ENCODE measurements at places on chromosomes 1 and 21. TPM values are rescaled to one million over a fixed set of nuclear protein-coding genes. Genes with fewer than 3 reads are reported as not detected.

DNA sequence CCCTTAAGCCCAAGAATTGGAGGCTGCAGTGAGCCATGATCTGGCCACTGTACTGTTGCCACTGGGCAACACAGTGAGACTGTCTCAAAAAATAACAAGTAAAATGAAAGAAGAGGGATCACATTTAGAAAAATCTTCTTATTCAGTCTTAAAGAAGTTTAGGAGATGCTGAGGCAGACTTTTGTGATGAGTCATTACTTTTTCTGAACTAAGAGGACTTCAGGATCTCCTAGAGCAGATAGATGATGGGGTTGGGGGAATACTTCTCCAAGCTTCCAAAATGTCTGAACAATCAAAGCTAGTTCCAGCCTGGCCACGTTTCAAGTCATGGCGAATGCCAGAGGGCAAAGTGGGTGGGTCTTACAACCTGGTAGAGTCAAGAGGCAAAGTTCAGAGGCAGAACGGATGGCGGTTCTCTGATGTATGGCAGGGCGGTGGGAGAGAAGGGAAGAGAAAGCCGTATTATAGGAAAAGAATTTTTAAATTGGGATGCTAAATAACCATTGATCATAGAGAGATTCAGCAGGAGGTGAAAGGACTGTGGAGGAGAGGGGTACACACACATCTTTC, 2.1 kb upstream of the CIART start:
- no peak for DNase-seq

GRCh38 chr21:32200029-32200428, 78.8 kb downstream of the MIS18A start:
- no peak for DNase-seq

DNA sequence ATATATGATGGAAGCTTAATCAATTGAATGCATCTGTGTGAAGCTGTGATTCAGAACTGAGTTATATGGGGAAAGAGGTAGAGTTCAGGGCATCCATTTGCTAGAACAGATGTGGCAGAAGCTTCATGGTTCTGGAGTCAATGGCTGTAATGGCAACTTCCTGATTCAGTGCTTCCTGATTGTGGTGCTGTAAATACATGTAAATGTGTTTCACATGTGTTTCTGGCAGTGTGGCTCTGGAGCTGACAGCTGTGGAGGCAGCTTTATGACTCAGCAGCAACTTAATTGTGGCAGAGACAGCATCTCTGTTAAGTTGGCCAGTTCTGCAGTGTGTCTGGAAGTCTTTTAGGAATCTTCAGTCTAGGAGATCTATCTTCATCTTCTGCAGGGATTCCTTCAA, 226.6 kb upstream of the ZRANB2 start:
- no peak for DNase-seq

DNA sequence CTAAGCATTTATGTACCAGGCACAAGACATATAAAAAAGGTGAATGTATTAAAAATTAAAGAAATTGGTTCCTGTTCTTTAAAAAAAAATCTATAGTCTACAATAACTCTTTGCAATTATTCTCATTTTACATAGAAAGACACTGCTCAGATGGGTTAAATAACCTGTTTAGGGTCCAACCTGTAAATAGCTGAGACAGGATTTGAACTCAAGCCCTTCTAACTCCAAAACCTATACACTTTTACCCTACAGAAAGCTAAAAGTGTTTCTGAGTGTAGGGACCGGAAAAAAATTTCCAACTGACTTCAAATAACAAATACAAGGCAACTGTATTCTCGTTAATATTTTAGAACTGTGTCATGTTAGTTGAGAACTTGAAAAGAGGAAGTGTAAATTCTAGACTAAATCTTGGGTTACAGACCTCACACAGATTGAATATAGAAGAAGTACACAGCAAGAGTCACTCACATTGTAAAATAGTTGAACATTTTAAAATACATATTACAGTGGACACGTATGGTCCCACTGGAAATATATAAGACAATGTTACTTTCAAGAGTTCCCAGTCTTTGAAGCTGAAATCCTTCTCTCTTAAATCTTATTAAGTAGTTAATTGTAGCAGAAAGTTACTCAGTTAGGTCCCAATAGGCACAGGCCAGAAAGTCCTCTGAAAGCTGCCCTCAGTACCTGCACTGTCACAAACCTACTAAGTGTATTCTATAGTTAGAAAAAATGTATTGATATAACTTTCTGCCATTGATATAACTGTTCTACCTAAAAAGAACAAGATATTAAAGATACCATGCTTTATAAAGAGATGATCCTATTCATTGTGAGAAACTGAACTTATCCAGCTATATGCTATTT, 7.3 kb downstream of the EDEM3 start:
- DNase-seq = no peak

- DNase-seq = no peak
These were observed 398.9 kb downstream of the MATN1 start for GRCh38 chr1:30324251-30325084.

- no peak for DNase-seq
These were observed 163.7 kb upstream of the POU3F1 start for GRCh38 chr1:38210021-38210894.

- DNase-seq = peak; percentile 2
These were observed 56.4 kb downstream of the ETS2 start for GRCh38 chr21:38861989-38862683.

DNA sequence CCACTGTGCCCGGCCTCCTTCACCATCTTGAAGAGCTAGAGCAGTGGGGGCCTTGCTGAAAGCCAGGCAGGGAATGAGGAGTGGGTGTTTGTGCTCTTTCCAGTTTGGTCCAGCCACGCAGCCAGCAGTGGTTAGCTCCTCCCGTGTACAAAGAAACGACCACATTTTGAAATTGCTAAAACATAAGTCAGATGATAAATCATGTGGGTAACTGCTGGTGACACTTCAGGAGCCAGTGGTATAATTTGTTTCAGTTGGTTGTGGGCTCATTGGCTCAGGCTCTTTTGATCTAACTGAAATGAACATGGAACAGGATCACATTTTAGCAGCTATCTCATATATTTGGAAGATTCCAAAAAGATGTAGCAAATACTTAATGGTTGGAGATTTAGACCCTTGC, 87.6 kb downstream of the MTR start:
- DNase-seq = no peak

DNA sequence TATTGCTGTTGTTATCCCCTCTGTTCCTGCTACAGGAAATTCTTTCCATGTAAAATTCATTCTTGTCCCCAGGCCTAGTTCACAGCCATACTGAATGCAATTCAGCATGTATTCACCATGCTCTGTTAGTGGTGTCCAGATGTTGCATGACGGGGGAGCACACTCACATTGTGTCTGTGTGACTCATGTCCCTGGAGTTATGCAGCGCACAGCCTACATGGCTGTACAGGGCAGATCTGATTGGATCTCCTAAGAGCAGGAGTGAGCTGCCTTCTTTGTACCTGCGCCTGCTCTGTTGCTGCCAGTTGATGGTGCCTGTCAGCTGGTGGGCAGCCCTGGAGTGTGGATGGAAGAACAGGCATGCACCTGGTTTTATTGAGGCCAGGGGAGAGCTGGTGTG, 17.6 kb downstream of the HTR6 start:
- DNase-seq = no peak

GRCh38 chr1:100440075-100440809, 87.9 kb downstream of the CDC14A start:
- peak; percentile 55 for DNase-seq

GRCh38 chr1:103160281-103160680, 52.0 kb upstream of the COL11A1 start:
- no peak for DNase-seq

DNA sequence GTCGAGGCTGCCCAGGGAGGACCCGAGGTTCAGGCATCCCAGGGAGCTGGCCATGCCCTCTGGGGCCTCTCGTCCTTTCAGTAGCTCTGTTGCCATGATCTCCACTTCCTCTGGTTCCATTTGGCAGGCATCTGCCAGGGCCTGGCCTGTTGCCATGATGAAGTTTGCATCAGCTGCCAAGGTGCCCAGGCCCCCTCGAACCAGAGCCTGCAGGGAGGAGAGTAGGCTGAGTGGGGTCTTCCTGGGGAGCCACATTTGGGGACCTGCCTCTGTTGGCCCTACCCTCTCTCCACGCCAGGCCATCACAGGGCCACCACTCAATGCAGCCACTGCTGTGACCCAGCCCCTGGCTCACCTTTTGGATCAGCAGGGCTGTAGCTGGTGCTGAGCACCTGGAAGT, 16.4 kb upstream of the KIF21B start:
- DNase-seq = no peak

DNA sequence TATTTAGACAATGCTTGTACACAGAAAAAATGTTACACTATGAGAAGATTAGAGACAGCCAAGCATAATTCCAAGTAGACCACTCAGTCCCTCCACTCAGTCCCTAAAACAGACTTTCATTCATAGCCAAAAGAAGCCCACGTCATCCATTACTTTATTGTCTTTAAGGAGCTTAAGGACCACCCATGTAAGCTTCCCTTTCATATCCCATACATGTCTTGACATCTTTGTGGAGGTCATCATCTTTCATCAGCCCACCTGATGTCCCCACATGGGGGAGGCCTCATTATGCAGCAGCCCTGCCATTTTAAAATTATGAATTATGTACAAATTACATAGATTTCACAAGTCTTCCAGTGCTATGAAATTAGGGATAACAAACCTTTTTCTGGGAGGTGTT, 92.6 kb upstream of the PALMD start:
- DNase-seq = no peak

- DNase-seq = no peak
These were observed 1.9 kb downstream of the C1orf198 start for GRCh38 chr1:230866171-230867070.

DNA sequence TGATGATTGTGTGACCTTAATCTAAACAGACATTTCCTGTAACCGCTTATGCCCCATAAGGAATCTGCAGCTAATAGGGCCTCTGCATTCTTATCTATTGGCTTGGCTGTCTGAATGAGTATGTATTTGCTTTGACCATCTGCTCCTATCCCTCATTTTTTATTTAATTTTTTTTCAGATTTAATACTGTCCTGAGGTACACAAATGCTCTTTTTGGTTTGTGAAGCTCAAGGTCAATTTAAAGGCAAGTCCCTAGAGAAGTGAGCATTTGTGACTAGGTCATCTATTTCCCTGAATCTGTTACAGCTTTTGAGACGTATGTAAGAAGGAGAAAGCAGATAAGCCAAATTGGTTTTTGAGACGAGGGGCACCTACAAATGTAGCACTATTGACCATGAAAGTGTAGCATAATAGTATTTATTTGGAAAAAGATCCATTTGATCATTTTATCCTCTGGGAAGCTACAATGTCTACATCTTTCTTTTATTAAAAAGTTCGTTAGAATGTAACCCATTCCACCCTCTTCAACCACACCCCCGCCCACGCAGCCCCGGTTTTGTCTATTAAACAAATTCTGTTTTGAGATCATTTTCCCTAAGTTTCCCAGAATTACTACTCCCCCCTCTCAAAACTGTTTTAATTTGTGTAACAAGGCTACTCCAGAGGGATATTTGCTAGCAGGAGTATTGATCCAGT, 69.2 kb upstream of the HSPA13 start:
- DNase-seq = no peak

GRCh38 chr1:161038523-161039153, at the start of gene TSTD1:
TSTD1 (minus strand) TSS chr1:161038964; CDS start chr1:161038889, 75 bp downstream.
- peak; percentile 84 for DNase-seq

GRCh38 chr1:231376875-231377549, 38.9 kb downstream of the SPRTN start:
- DNase-seq = no peak

- no peak for DNase-seq
These were observed 6.8 kb upstream of the ALDH4A1 start for GRCh38 chr1:18908911-18909771.

- DNase-seq = no peak
These were observed 52.4 kb upstream of the SYT14 start for GRCh38 chr1:209885403-209886218.

DNA sequence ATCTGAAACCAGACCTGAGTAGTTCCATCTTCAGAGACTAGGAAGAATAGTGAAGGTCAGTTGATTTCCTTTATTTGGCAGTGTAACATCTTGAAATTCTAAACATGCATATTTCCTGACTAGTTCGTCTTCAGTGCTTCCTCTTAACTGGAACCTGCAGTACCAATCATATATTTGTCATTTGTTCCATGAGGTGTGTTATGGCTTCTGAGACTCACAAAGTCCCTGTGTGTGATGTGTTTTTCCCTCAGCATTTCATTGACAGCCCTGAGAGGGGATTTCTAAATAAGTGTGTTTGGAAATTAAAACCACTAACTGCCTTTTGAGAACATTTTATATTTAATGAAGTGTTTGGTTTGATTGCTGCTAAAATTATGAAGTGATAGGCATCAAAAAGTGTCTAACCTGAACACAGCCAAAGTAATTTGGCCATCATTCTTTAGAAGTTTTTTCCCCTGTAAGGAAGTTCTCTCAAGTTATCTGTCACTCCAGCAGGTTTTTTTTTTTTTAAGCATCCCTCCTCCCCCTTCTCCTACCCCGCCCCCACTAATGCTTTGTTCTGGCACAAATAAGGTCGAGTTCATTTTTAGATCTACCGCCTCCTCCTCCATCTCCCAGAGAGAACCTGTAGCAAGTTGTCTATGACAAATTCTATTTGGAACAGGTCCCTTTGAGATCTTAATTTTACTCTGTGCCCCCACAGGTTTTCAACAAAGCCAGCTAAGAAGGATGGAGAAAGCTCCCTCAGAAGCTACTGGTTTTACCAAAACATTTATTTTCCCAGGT, 61.4 kb downstream of the TMEM200B start:
- no peak for DNase-seq

GRCh38 chr1:15371610-15372545, 37.8 kb upstream of the EFHD2 start:
- no peak for DNase-seq

DNA sequence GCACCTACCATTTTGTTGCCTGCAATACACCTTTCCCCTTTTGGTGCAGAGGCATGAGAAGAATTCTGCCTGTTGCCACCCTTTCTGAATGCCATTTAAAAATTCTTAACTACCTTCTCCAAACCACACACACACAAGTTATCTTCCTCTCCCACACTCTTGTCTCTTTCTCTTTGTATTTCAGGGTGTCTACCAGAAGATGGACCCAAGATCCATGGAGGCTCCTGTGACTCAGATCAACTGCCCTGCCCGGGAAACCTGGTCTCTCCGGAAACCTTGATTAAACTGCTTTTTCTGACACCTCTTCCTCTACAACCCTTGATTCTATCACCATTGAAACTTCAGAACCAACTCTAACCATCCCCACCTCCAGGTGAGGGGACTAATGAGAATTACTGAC, 2.4 kb upstream of the TARS2 start:
- no peak for DNase-seq

TRPM2 gene
- polyA plus RNA-seq = 3.0 TPM

FAM72D gene
- not detected for polyA plus RNA-seq

ALX3 gene
- not detected for polyA plus RNA-seq

FH gene
- polyA plus RNA-seq = 33.4 TPM

RGS4 gene
- polyA plus RNA-seq = not detected

HCRTR1 gene
- polyA plus RNA-seq = not detected

OR2G6 gene
- polyA plus RNA-seq = not detected

WDR64 gene
- not detected for polyA plus RNA-seq

TCEANC2 gene
- polyA plus RNA-seq = 3.3 TPM

CELA3B gene
- not detected for polyA plus RNA-seq

SDE2 gene
- 15.8 TPM for polyA plus RNA-seq

ALPL gene
- not detected for polyA plus RNA-seq

C1orf167 gene
- polyA plus RNA-seq = 3.0 TPM
